ENCODE measurements at places on chromosomes 12 and 14.

DNA sequence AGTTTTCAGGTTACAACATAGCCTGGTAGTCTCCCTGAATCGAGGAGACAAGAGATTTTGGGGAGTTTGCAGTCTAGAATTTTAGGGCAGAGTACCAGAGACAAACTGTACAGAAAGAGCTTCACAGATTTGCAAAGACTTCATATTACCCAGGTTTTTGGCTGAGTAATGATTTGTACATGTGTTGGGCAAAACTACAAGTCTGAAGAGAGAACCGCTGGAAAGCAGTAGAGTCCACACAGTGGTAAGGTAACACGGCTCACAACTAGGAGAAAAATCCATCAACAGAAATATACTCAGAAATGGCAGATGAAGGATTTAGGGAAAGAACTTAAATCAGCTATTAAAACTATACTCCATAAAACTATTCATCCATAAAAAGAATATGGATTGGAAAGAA lies 25.7 kb downstream of the FBXO33 start:
- DNase-seq: no peak

DNA sequence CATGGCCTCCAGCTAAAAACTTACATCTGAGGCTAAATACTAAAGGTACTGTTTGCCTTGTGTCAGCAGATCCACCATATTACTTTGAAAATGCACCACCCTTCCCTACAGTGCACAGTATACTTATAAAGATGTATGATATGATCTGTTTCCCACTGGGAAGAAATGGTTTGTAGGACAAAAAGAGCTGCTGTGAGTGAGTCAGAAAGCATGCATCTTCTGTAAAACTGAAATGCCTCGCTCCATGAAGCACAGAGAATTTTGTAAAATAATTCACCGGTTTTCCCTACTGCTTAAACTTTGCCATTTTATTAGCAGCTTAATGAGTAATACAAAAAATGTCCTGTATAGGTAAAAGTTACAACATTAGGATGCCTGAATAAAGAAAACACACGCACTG lies 68.8 kb downstream of the MDGA2 start:
- no peak for DNase-seq

DNA sequence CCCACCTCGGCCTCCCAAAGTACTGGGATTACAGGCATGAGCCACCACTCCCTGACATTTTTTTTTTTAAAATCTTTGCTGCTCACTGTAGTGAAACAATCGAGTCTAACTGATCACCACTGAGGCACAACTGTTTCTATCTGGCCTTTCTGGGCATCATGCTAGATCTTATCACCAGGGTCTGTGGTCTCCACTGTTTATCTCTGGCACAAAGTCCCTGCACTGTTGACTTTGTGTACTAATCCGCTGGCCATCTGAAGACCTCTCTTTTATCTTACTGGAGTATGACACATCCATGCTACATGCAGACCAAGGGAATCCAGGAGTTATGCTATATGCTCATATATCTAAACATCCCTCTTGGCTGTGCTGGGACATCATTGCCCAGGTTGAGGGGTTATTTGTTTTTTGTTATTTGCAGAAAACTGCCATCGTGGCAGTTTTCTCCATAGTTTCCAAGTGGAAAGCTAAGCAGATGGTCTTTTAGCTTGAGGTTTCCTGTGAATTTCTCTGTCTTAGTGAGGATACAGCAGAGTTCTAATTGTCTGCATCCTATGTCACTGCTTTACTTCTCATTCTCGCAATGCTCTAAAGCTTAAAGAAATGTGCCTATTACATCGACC lies 456.9 kb downstream of the CCER1 start:
- DNase-seq: no peak

DNA sequence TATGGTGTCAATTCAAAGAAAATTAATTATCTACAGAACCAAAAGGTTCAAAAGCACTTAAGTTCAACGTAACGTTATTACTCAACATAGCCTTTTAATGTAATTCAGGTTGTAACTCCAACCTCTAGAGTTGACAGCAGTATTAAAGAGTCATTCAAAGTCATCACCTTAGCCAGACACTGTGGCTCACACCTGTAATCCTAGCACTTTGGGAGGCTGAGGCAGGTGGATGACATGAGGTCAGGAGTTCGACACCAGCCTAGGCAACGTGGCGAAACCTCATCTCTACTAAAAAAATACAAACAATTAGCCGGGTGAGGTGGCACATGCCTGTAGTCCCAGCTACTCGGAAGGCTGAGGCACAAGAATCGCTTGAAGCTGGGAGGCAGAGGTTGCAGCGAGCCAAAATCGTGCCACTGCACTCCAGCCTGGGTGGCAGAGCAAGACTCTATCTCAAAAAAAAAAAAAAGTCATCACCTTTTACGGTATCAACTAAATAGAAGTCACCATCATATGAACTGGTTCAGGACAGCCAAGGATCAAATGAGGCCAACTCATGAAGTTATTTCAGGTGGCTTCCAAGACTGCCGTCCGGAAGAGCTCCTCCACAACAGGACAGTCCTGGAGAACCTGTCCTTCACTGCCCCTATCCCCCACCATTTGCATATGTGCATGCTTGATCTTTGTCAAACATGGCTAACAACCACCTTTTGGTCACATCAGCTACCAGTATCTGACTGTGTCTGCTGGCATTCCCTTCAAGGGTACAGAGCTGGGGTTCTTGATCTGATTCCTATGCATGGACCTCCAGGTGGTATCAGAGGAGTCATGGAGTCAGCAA lies 4.2 kb downstream of the PPTC7 start:
- DNase-seq: no peak

GRCh38 chr12:21428241-21428640 lies 9.2 kb upstream of the PYROXD1 start:
- no peak for DNase-seq

- DNase-seq: no peak
Observed at GRCh38 chr14:55946231-55946630, 172.0 kb upstream of the PELI2 start.

DNA sequence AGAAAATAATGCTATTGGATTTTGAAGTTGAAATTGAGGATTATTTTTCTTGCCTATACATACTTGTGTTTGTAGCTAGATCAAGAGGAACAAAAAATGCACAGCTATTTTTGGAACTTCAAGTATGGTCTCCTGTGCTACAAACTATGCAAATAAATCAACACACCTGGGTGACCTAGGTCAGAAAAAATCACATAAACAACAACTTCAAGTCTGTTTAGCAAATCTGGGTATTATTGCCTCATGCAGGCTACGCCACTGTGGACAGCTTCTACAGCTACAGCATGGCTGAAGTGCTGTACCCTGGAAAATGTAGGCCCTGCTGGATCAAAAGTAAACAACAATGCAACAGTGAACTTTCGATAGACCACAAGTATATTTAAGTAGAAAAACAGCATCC lies 87.5 kb downstream of the SLC6A15 start:
- no peak for DNase-seq

GRCh38 chr12:47033081-47033480 lies 46.3 kb upstream of the PCED1B start:
- DNase-seq: no peak

DNA sequence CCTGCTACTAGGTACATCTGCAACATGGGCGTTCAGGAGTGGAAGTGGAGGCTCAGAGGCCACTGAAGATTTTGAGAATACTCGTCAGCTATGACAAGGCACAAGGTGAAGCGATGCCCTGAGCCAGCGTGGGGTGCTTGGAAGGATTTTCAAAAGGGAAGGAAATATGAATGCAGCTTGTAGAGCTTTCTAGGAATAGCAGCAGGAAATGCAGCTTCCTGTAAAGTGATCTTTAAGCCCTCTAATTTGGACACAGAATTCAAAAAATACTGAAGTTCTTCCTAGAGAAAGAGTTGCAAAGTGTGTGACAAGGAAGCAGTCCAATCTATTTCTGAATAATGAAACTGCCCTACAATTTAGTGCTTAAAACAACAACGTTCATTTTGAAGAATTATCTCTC lies 13.2 kb upstream of the C1S start:
- DNase-seq: no peak

DNA sequence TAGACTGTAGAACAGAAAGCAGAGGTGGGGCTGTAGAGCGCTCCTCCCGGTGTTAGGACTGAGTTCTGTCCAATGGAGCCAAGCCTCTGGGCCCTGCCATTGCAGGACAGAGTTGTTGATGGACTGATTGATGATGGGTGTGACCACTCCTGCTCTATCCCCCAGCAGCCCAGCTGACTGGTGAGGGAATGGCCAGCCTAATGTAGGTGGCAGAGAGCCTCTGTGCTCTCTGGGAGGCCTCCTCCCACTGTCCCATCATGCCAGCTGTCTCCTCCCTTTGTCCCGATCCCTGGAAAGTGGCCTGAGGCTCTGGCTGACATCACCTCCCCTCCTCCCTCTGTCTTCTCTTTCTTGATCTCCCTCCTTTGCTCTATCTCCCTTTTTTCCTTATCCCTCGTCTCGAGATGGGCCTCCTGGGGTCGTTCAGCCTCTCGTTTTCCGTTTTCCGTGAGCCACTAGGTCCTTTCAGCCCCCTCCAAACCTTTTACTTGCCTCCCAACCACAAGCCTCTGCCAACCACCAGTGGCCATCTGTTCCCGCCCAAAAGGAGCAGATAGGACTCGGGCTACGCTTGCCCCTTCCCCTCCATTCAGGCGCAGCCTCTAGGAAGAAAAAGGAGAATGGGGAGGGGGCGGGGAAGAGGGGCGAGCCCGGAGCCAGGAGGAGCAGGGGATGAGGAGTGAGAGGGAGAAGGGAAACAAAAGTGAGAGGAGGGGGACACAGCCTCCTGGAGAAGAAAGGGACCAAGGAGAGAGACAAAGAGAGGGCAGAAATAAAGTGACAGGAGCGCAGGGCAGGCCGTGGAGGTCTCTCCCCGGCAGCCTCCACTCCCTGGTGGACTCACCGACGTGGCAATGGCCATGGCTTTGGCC lies 572 bp downstream of the EFS start:
- peak; percentile 91 for DNase-seq

DNA sequence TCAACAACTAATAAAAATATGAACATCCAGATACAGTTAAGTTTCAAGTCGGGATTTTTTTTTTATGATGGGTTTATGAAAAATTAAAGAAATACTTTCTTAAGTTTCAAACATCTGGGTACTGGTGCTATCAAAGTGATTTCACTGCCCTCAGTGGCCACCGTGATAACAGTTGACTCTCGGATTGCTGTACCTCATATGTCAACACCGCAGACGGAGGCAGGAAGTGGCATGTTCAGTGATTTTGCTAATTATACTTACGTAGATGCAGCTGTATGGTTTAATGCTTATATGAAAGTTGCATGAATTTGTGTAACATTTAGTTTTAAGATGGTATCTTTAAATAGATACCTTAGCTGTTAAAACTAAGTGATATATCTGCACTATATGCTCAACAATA lies 20.8 kb upstream of the FBLN5 start:
- no peak for DNase-seq

DNA sequence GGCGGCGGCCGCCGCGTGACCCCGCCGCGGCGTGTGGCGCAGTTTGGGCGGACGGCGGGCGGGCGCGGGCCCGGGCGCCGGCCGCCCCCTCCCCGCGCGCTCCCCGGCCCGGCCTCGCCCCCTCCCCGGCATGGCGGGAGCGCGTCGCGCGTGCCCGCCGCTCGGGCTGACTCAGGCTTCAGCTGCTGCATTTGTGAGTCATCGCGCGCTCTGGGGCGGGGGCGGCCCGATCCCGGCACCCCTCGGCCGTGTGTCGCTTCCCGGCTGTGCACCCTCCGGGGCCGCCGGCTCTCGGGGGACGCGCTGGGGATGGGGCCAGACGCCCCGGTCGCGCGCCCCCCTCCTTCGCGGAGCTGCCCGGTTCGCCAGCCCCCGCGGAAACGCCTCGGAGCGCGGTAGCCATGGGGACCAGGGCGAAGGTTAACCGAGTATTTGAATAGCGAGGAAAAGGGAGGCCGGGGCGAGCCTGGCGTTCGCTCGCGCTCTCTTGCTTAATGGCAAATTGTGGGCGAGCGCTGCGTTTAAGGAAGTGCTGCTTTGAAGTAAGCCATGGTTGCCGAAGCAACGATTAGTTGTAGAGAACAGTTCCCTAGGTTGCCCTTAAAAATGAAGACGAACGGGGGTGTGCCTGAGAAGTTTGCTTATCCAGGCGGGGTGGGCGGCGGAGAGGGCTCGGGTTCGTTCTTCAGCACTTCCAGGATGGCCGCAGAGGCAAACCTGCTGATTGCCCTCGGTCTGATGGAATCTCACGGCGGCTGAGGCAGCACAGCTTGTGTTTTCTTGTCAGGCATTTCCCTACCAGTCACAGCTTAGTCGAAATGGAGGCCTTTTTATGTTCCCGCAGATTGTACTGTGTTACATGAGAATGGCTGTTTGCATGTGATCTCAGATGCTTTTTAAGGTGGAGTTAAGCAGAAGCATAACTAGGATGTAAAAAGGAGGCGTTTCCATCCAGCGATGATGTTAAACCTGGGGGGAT lies 896 bp downstream of the EIF5 start:
- DNase-seq: peak; percentile 98

DNA sequence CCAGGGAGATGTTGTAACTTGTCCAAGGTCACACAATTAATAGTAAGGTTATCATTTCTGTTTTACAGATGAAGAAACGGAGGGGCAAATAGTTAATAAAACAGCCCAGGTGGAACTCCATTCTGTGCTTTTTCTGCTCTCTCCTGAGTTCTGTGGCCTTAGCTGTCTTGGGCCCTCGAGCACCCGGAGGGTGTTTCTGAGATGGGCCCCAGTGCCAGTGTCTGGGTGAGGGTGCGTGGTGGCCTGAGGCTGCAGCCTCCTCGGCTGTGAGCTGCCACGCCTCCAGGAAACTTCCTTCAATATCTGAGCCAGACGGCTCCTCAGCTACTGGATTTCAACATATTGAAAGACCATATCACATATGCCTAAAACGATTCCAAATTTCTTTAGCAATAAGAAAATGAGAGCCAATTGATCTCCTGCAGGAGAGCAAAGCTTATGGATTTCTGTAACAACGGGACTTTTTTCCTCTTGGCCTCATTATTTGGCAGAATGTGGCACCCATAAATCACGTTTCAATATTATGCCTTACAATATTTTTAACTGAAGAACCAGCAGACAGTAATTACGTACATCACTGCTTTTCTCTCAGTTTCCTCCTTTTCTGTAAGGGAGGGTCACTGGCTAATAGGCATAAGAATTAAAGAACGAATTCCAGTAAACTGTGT lies 74.8 kb upstream of the DICER1 start:
- no peak for DNase-seq

- no peak for DNase-seq
Observed at GRCh38 chr14:20608383-20609110, 17.4 kb upstream of the RNASE12 start.

- DNase-seq: no peak
Observed at GRCh38 chr12:21553329-21553675, 27.2 kb downstream of the SPX start.

DNA sequence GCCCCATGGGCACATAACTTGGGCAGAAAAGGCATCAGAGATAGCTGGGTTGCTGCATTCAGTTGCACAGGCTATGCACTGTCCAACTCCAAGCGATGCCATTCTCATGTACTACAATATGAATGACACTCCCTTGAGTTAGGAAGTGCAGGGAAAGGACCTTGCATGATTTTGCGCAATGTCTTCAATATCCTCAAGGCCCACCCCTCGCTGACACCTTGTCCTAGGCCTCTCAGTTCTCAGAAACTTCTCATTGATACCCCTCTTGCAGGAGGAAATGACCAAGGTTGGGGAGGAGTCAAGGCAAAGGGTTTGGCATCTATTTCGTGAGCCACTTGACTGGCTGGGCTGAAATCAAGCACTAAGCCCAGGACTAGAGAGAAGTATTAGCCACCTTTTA lies 70.4 kb downstream of the ARL6IP4 start:
- no peak for DNase-seq
